A549 treated with dexamethasone at 1 μM for 4 hours (cell line): ENCODE measurements at places on chromosomes 6 and 20. TPM values are rescaled to one million over a fixed set of nuclear protein-coding genes. Genes with fewer than 3 reads are reported as not detected.

Gene GJA1
- 48.6 to 69.2 TPM (median 63.2 TPM) in 5 replicates for total RNA-seq

Gene NNAT
- not detected in 5 replicates for total RNA-seq

Gene OTOR
- not detected in 5 replicates for total RNA-seq

Gene CLVS2
- 0.07 to 0.27 TPM (median 0.20 TPM) in 5 replicates for total RNA-seq

Gene PRR18
- 0.07 to 0.29 TPM (median 0.11 TPM) in 5 replicates for total RNA-seq

Gene VEGFA
- total RNA-seq: 27.7 to 34.9 TPM (median 32.4 TPM) in 5 replicates

Gene PDE10A
- 21.7 to 28.7 TPM (median 24.1 TPM) in 5 replicates for total RNA-seq

Gene RAB44
- 0.04 to 0.05 TPM (median 0.04 TPM) in 5 replicates for total RNA-seq

Gene TGM2
- 402 to 631 TPM (median 528 TPM) in 5 replicates for total RNA-seq

Gene PI3
- 1.9 to 4.3 TPM (median 2.3 TPM) in 5 replicates for total RNA-seq

Gene PERP
- total RNA-seq: 70.0 to 78.4 TPM (median 74.4 TPM) in 5 replicates

Gene CRIP3
- 0.11 to 0.71 TPM (median 0.28 TPM) in 5 replicates for total RNA-seq

Gene MROH8
- total RNA-seq: 0.70 to 1.6 TPM (median 1.4 TPM) in 5 replicates

Gene ZBP1
- total RNA-seq: not detected in 5 replicates

Gene METTL24
- total RNA-seq: not detected in 5 replicates

Gene SDHAF4
- total RNA-seq: 2.7 to 5.0 TPM (median 4.1 TPM) in 5 replicates

Gene ATP6V1G2
- 0.42 to 0.88 TPM (median 0.78 TPM) in 5 replicates for total RNA-seq

Gene PDYN
- 0.02 to 0.05 TPM (median 0.04 TPM) in 3 of 5 replicates, not detected in the others for total RNA-seq

Gene ROS1
- total RNA-seq: 0.21 to 0.51 TPM (median 0.24 TPM) in 5 replicates

Gene OPRM1
- total RNA-seq: not detected in 5 replicates

Gene RBBP8NL
- total RNA-seq: 1.0 to 2.1 TPM (median 1.2 TPM) in 5 replicates

Gene SMIM26
- total RNA-seq: 115 to 166 TPM (median 117 TPM) in 5 replicates

Gene ARG1
- not detected in 5 replicates for total RNA-seq

Gene HCK
- total RNA-seq: 0.06 to 0.16 TPM (median 0.12 TPM) in 5 replicates

Gene PLCB4
- 14.9 to 25.2 TPM (median 20.0 TPM) in 5 replicates for total RNA-seq

Gene TRIM27
- total RNA-seq: 37.8 to 45.3 TPM (median 43.4 TPM) in 5 replicates

Gene SERINC1
- 69.3 to 90.9 TPM (median 81.3 TPM) in 5 replicates for total RNA-seq
